ENCODE measurements at places on chromosomes 5 and 9. TPM values are rescaled to one million over a fixed set of nuclear protein-coding genes. Genes with fewer than 3 reads are reported as not detected.

DNA sequence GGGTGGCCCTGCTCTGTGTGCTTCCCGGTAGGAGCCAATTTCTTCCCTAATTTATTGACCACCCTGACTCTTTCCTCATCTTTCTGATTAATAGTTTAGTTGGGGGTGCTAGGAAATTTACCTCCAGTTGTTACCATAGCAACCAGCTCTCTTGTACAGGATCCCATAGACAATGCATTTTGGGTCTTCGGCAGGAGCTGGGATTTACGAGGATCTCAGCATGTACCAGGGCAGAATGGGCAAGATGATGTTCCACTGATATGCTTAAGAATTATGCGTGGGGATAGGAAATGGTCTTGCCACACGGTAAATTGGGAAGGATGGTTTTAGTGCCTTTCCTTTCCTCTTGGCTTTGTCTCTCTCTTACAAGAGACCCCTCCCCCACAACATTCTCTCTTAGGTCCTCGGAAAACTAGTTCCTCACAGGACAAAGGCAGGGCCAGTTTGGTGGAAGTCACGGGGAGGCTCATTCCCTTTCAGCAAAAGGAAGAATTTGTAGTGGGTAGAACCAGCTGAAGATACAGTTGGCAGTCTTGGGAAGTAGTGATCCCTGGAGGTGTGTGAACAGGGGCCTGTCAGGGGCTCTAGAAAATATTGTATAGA, 133.4 kb upstream of the SHB start:
- no peak for DNase-seq

GRCh38 chr9:92543972-92544371, 8.2 kb upstream of the ECM2 start:
- DNase-seq, result no peak

DNA sequence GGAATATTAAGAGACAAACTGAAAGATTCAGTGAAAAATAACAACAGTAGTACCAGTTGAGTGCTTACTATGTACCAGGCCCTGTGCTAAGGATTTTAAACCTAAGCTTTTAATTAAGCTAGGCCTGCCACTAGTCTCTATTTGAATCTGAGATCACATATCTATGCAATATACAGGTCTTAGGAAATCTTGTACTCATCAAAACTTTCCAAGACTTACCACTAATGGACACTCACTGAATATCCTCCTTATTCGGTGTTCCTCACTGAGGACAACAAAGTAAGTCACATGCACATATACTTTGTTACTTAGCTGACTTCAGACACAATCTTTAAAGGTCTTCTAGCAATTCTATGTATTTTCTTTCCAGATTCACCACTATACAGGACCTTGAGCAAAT, 32.6 kb downstream of the DIAPH1 start:
- no peak for DNase-seq

DNA sequence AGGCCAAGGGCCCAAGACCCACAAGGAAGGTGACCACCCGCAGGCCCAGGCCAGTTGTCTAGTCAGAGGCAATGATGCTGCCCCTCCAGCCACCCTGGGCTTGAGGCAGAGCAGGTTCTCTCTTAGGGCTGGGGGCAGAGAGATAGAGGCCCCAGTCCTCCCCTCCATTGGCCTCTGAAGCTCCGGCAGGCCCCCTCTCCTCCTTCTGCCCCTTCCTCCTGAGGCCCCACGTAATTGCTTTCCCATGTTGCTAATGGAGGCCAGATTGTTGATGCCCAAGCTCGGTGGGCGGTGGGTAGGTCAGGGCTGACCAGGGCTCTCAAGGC, 26.6 kb upstream of the ENHO start:
- DNase-seq, result no peak

DNA sequence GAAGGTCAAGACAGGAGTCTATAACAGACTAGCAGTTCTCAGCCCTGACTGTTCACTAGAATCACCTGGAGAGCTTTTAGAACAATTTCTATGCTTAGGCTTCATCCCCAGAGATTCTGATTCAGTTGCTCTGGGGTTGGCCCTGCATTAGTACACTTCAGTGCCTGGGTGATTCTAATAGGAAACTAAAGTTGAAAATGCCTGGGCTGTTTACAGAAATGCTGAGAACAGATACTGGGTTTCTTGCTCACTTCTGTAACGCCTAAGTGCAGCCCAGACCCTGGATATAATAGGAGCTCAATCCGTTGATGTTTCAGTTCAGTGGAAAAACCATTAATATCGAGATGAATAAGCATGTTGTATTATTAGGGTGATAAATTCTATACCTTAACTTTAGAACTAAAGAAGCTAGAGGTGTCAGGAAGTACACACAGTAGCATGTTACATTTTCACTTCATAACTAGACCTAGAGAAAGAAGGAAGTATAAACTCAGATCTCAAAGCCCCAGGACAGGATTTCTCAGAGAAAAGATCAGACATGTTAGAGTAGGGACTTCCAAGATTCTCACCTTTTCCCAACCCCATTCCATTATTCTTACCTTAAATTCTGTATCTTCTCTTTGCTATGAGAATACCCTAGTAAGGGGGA, 20.4 kb downstream of the HAVCR2 start:
- no peak for DNase-seq

DNA sequence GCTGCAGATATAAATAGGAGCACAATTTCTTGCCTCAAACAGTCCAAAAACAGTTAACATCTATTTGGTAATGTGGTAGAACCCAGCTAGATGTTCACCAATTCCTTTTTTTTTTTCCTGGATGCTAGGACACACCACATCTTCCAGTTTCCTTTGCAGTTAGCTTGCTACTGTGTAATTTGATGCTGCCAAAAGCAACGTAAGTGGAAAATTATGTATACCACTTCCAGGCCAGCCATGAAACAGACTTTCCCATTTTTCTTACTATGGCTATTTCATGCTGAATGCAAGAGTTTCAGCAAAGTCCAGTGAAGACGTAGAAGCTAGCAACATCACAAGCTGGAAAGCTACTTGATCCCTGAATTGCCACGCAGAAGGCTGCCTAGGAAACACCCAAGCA, 667.2 kb downstream of the TLE1 start:
- no peak for DNase-seq

DNA sequence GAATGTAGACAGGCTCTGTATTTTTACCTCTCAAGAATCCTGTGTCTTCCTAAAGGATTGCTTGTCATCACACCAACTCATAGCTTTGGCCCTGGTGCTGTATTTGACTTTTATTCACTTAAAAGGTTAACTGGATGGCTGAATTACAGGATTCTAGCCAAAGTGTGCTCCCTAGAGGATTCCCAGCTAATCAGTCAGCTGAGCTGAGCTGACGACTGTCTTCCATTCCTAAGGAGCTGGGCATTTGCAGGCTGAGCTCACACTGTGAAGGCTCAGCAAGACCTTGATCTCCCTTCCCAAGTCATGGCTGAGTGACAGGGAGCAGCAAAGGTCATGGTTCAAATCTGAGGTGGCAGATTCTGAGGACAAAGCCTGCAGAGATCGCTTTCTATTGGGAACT, 59.0 kb upstream of the PALM2AKAP2 start:
- DNase-seq, result no peak

- no peak for DNase-seq
These were observed 370.9 kb downstream of the DIRAS2 start for GRCh38 chr9:90271707-90272106.

DNA sequence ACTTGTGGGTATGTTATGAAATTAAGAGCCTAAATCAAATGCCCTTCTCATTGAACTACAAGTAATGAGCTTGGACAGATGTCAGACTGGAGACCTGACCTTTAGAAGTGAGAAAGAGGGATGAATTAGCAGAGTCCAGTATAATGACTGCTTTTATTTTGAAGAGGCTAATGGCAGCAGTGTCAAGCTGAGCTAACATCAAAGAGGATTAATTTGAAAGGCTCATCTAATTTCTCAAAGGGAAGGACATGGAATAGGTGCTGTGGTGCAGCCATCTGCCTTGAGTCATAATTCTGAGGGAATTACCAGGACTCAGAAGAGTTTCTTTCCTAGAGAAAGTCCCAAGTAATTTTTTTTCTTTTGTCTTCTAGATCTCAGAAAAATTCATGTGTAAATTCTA, 57.6 kb downstream of the FAM81B start:
- DNase-seq, result no peak

- DNase-seq, result peak; percentile 1
These were observed 162.0 kb downstream of the SLC25A46 start for GRCh38 chr5:110900829-110901228.

DNA sequence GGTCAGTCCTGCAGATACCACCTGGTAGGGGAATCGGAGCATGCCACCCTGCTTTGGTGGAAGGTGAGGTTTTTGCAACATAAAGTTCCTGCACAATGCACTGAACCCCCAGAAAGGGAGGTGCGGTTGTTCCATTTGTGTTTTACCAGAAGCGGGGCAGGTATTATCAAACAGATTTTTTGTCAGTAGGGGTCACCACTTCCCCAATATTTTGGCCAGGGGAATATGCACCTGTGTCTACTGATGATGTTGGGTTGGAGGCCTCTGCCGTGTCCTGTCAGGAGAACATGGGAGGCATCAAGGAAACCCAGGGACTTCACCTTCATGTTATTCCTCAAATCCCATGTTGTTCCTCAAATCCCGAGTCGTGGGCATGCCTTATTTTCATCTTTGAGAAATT, 438.7 kb downstream of the NTRK2 start:
- no peak for DNase-seq

DNA sequence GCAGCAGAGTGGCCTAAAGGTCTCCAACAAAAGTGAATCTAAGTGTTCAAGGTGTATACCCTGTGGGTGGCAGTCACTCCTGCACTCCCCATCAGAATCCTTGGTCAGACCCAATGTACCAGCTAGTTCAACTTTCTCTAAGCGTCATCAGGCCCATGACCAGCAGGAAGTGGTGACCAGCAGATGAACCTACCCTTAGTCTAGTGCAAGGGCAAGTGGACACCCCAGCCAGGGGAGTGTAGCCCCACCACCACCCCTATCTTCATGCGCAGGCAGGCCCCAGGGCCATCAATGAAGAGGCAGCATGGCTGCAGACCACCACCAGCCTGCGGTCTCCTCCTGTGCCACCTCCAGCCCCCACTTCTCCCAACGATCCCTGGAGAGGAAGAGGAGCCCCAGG, 213.1 kb downstream of the AGTPBP1 start:
- no peak for DNase-seq

GRCh38 chr9:136694163-136694871, 7.1 kb upstream of the AGPAT2 start:
- DNase-seq, result peak; percentile 57

DNA sequence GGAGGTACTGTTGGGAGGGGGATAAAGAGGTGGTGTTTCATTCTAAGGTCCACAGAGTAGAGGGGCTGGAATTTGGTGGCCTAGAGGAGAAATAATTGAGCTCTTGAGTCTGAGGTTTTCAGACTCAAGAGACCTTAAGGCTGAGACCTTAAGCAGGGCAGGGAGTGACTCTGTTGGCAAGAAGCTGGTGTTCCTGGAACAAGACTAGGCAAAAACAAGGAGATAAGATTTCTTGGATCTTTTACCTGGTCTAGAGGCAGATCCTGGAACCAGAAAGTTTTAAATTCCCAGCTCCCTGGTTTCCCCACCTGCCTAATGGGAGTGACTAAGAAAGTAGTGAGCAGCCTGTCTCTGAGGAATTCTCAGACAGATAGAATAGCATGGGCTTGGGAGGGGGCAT, 4.1 kb upstream of the CCL21 start:
- DNase-seq, result no peak

- peak; percentile 73 for DNase-seq
These were observed at the start of gene CIZ1 for GRCh38 chr9:128191406-128192046. TSS of gene CIZ1 (minus strand) at chr9:128191572. CDS start at chr9:128190857, 715 bp downstream.

- DNase-seq, result no peak
These were observed 86.1 kb upstream of the NFIB start for GRCh38 chr9:14399756-14400657.

DNA sequence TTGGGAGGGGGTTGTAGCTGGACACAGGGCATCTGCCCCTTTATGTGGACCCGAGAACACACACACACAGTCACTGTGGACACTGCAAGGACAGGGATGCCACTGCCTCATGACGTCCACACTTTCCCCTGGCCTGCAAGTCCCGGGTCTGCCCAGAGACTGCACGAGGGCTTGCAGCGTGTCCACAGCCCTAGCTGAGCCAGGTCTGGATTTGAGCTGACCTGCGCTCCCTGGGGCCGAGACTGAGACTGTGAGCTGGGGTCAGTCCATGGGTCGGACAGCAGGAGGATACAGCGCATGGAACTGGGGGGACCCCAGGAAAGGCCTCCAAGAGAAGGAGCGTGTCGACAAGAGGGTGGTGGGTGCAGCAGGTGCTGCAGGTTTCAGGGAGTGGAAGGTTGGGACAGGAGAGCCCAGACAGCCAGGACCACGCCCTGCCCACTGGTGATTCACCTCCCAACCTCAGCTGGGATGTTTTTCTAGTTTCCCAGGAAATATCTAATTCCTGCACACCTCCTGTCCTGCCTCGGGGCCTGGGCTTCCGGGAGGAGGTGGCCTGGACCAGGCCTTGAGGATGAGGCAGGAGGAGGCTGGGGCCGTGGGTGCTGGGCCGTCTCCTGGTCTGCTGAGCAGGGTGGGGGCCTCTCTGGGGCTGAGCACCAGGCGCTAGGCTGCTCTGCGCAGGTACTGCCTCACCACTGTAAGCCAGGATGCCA, 806 bp upstream of the RNF224 start:
- no peak for DNase-seq

- DNase-seq, result no peak
These were observed 52.1 kb downstream of the GDNF start for GRCh38 chr5:37787742-37788141.

DNA sequence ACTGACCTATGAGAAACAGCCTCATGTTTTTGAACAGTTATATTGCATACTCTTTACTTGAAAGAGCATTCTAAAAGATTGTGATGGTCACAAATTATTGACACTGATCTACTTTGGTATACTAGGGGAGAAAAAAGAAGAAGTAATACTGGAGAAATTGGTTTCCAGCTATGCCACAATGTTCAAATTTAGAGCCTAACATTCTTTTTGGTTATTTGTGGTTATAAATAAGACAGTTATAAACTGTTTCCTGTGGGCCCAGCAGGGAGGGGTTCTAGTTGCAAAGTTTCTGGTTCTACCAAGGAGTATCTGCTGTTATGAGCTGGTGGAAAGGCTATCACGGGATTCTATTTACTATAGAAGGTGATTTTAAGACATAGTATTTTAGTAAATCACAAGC, 4.8 kb downstream of the CWC27 start:
- no peak for DNase-seq

DNA sequence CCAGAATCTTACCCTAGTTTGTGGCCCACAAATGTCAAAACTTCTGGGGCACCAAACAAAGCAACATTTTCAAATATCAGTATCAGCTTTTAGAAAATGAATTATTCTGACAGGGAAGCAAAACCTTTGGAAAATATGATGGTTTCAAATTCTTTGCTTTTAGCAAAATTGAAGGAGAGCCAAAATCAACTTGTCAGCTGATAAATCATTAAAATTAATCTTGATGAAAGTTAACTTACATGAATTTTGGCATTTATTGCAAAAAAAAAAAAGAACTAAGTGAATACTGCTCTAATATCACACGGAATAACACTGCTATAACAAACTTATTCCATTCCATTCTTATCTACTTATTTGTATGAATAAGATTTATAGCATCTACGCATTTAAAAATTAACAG, 158.1 kb upstream of the TARS1 start:
- no peak for DNase-seq

The NRG2 gene
- 3.9 TPM for total RNA-seq

The ZBTB34 gene
- 5.3 TPM for total RNA-seq

The NME5 gene
- total RNA-seq, result 4.6 TPM

The NR5A1 gene
- total RNA-seq, result not detected

The SPATA31A7 gene
- total RNA-seq, result not detected

The WDR38 gene
- not detected for total RNA-seq

The DAB2IP gene
- 3.9 TPM for total RNA-seq

The PKD2L2 gene
- not detected for total RNA-seq

The ABL1 gene
- total RNA-seq, result 60.6 TPM

The DAP gene
- 12.3 TPM for total RNA-seq

All from NCI-H460 (cell line).